Activated B cell treated with CpG ODN at 0.5 μM for 24 hours (primary cell): ENCODE measurements at places on chromosomes 11 and 22. TPM values are rescaled to one million over a fixed set of nuclear protein-coding genes. Genes with fewer than 3 reads are reported as not detected.

Gene COPB1
- total RNA-seq = 80.7 and 90.1 TPM in 2 replicates

Gene TMEM132A
- 8.2 and 8.7 TPM in 2 replicates for total RNA-seq

DNA sequence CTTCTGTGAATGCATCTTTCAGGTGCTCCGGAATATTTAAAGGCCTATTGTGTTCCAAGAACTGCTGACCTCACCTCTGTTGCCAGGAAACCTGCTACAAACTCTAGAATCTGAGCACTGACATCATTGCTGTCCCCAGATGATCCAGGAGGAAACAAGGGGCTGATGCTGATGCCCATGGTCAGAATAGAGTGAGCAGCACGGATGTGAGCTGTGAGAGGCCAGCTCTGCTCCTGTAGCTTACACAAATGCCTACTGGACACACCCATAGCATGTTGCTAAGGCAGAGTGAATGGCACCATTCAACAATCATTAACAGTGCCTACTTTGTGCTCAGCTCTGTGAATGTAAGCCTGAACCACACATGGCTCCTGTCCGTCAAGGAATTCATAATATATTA is 276.7 kb upstream of the API5 start:
- H3K27me3 ChIP-seq = no peaks in the 10 kb centered on the region
- no peak for DNase-seq
- no peaks in the 10 kb centered on the region for H3K4me1 ChIP-seq
- H3K4me3 ChIP-seq = no peak overlapping the region
- no peak overlapping the region for H3K27ac ChIP-seq

- H3K27me3 ChIP-seq = no peaks in the 10 kb centered on the region
- H3K36me3 ChIP-seq = peaks cover 9% of the 10 kb centered on the region
- H3K4me3 ChIP-seq = no peak overlapping the region
- no peak overlapping the region for H3K27ac ChIP-seq
Observed at GRCh38 chr22:49554741-49555140, 272.9 kb downstream of the BRD1 start.

DNA sequence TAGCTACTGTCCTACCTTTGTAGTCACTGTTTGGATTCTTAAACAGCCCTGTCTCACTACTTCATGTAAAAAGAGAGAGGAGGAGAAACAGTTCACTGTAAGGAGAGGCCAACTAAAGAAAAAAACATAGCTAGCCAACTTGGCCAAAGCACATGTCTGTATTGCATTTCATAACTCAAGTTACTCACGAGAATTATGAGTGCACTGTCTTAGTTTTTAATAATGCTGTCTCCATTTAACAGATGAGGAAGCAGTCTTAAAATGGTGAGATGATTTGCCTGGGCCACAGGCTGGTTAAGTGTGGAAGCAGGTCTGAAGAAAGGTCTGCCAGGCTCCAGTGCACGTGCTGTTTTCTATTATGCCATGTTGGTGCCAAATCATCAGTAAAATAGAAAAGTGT is 104.5 kb downstream of the UVRAG start:
- peaks cover 48% of the 10 kb centered on the region for H3K36me3 ChIP-seq
- H3K27me3 ChIP-seq = no peaks in the 10 kb centered on the region
- H3K4me1 ChIP-seq = peaks cover 43% of the 10 kb centered on the region
- DNase-seq = no peak
- peak overlapping the region; percentile 70 for H3K27ac ChIP-seq
